ENCODE measurements at places on chromosomes 3 and 15.

- DNase-seq = no peak
Observed at GRCh38 chr3:43862992-43863805, 172.5 kb downstream of the ABHD5 start.

- no peak for DNase-seq
Observed at GRCh38 chr3:180306155-180306554, 269.4 kb upstream of the PEX5L start.

- no peak for DNase-seq
Observed at GRCh38 chr3:153130312-153130977, 31.6 kb upstream of the RAP2B start.

DNA sequence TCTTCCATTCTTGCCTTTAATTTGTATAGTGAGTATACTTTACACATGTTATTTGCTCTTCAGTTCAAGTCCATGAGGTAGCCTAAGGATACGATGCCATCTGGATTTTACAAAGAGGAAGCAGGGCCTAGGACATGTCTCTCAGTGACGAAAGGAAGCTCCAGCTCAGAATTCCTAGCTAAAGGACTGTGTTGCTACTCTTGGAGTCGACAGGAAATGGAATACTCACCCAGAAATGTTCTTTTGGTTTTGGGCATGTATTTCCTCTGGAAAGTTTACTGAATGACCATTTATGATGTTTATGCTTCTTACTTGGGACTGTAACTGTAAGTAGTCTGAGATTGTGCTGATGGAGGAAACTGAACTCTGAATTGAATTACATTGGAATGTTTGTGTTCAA lies 12.5 kb downstream of the OXNAD1 start:
- no peak for DNase-seq

DNA sequence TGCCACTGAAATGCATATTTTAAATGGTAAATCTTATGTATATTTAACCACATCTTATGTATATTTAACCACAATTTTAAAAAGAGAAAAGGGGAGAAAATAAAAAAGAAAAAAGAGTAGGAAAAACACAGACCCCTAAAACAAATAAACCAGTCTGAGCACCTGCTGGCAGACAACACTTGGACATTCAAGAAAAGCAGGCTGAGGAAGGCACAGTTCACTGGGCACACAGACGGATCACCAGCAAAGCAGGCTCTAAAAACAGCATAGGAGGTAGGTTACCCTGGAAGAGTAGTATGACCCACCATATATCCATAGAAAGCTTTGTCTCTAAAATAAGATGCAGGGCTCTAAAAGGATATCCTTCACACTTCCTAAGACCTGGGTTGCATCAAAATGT lies 27.0 kb downstream of the AAGAB start:
- no peak for DNase-seq
